ENCODE measurements at places on chromosomes 6 and 20.
A peak's percentile ranks its signal among the peaks of the same experiment; 100 is the strongest.

DNA sequence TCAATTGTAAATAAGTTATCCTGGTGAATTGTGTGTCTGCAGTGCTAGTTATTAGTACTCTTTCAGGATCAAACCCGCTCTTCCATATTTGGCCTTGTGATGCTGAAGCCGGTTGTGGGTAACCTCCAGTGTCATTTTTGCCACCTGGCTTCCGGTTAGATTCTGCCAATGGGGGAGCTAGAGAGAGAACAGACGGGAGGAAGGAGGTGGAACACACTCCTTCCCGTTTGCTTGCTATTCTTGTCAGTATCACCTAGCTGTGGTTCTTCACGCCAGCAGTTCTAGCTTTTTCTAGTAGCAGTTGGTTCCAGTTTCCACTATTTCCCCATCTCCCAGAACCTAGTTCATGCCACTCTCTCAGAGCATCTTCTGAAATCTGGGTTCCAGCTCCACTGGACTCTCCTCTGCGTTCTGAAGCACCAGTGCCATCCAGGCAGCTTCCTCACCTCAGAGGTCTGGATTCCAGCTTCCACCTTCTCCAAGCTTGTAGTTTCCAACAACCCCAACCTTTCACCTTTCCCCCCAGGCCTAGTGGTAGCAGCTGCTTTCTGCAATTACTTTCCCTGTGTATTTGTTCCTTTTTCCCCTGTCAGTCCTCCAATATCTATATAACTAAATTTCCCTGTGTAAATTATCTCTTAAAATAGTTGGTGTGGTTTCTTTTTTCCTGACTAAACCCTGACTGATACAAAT, 46.9 kb upstream of the LOC128125822 start:
- DNase-seq, result peak; percentile 14

DNA sequence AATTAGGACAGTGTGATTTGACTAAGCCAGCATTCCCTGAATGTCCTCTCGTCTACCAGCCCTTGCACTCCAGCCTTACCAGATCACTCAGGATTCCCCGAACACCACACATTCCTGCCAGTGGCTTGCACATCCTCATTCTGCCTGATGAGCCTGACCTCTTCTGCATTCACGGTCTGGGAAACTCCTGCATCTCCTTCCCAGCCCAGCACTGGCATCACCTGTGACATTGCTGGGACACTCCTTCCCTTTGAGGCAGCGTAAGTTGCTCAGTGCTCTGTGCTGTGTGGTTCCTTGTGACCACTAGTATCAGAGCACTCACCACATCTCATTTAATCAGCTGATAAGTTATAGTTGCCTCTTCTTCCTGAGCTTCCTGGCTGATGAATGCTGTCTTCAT, 17.3 kb downstream of the NCOA7 start:
- no peak for DNase-seq

DNA sequence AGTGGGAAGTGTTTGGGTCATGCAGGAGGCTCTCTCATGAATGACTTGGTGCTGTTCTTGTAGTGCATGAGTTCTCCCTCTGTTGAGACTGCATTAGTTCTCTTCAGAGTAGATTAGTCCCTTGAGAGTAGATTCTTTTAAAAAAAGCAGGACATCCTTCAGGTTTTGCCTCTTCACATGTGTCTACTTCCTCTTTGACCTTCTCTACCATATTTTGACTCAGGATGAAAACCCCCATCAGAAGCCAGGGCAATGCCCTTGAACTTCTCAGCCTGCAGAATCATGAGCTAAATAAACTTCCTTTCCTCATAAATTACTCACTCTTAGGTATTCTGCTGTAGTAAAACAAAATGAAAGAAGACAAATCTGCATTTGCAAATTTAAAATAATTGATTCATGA, 170.3 kb downstream of the CD109 start:
- no peak for DNase-seq

GRCh38 chr20:5918856-5919625, 31.3 kb downstream of the TRMT6 start:
- peak; percentile 52 for DNase-seq

DNA sequence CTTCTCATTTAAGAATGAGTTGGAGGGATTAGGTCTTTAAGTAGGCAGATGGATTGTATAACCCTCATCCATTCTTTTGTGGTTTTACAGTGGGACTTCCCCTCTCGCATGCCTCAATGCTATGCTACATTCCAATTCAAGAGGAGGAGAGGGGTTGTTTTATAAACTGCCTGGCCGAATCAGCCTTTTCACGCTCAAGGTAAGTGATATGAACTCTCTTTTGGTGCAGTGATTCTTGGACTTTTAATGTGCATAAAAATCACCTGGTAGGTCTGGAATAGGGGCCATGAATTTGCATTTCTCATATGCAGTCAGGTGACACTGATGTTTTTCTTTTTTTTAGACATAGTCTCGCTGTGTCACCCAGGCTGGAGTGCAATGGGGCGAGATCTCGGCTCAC, 10.8 kb downstream of the ASXL1 start:
- DNase-seq, result no peak

- no peak for DNase-seq
These were observed 18.0 kb upstream of the BFSP1 start for GRCh38 chr20:17549131-17549530.

GRCh38 chr20:15155848-15156401, 818.5 kb upstream of the FLRT3 start:
- no peak for DNase-seq

DNA sequence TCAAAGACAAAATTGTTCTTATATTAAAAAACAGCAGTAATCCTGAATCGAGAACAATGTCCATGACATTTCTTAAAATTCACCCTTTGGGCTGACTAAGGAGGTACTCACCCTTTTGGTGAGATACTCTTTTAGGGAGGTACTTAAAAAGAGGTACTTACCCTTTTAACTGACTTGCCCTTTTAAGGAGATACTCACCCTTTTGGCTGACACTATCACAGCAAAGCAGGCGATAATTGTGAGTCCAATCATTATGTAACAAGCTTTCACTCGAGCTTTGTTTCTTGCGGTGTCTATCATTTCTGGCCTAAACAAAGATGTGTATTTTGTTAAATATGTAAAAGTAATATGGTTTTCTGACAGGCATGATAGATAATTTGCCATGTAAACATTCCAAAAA, 3.7 kb downstream of the FAM162B start:
- DNase-seq, result no peak

DNA sequence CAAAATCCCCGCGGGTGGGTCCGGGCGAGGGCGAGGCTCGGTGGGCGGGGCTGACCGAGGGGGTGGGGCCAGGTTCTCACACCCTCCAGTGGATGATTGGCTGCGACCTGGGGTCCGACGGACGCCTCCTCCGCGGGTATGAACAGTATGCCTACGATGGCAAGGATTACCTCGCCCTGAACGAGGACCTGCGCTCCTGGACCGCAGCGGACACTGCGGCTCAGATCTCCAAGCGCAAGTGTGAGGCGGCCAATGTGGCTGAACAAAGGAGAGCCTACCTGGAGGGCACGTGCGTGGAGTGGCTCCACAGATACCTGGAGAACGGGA, 809 bp downstream of the HLA-G start:
- no peak for DNase-seq

DNA sequence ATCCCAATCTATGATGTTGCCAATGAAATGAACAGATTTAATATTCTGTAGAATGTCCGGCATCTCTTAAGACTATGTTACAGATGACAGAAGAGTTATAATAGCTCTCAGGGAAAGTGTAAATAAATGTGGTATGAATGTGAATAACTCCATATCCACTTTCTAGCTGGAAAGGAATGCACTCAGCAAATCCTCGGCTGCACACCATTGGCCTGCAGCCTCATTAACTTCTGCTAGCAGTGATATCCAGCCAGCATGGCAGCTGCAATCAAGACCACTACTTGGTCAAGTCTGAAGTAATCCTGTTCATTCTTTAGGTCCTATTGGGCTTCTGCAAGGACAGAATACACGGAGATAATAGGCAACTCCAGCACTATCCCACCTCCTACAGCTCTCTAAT, 17.3 kb upstream of the MICA start:
- DNase-seq, result no peak

GRCh38 chr6:82246802-82247504, 591 bp downstream of the IBTK start:
- no peak for DNase-seq

GRCh38 chr6:109872968-109873545, 105.1 kb upstream of the GPR6 start:
- no peak for DNase-seq

GRCh38 chr6:5139828-5140771, 55.0 kb downstream of the PPP1R3G start:
- DNase-seq, result no peak

DNA sequence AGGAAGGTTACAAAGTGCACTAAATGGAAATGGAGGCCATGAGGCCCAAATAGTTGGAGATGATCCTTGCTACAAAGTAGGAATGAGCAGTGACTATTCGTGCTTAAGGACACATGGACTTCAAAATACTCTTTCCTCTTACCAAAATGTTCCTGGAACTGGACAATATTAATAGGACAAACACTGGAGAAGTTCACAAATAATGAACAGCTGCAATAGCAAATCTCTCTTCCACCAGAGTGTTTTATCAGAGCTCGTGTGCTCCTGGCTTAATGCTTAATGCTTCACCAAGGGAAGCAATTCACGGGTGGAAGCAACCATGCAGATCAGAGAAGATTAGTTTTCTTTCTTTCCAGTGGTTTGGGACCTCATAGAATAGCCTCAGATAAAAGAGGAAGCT, 435.4 kb downstream of the BCKDHB start:
- no peak for DNase-seq

GRCh38 chr20:24418731-24419130, 50.7 kb upstream of the SYNDIG1 start:
- DNase-seq, result no peak

GRCh38 chr6:35354361-35355135, 12.2 kb downstream of the PPARD start:
- no peak for DNase-seq

GRCh38 chr6:81265106-81265505, 487.4 kb downstream of the TENT5A start:
- no peak for DNase-seq

- DNase-seq, result no peak
These were observed 92.0 kb downstream of the THBS2 start for GRCh38 chr6:169161572-169162167.

- DNase-seq, result no peak
These were observed 4.4 kb upstream of the HLA-DMB start for GRCh38 chr6:32945108-32945760.

DNA sequence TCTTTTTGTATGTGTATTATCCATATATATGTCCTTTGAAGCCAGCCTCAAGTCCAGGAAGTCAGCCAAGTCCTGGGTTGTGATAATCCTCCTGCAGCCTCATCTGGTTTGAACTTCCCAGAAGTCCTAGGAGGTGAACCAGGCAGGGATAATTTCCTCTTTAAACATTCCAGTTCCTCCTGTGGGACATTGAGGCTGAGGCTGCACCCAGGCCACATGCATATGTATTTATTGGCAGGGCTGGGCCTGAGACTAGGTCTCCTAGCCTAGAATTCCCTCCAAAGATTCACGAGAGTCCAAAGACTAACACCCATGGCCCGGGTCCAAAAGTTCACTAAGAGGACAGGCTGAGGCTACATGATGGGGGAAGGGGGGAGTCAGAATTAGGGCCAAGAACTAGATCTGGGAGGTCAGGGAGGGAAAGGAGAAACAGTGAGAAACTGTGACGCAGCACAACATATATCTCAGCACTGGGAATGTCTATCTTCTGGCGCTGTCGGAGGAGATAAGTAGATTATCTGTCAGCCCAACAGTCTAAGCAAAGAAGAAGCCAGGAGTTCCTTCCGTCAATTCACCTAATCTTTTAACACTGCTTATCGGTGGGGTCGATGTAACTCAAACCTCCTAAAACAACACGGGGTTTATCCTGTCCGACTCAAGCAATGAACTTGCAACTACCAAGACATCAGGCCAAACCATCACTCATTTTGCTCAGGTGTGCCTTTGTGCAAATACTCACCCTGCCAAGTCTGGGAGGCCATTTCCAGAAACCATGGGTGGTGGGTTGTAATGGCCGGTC, 43.3 kb downstream of the SNX5 start:
- no peak for DNase-seq

DNA sequence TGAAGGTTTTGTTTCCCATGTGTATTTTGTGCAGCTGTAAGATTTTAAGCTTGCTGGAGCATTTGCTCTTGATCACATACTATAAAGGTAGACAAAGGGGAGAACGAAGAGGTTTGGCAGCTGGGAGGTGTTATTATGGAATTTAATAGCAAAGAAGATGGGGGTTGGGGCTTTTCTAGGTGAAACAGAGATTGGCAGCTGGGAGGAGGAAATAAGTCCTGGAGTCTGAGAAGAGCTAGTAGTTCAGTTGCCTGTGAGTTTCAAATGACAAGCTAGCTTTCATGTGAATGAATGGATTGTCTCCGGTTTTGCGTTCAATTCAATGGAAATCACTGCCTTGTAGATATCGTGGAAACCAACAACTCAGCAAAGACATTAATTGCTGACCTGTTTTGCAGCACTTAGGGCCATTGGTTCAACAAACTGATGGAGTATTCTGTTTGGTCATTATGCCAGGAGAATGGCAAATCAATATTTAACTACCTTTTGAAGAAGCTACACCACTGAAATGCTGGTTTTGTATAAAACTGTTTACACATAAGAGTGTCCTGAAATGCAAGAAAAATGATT, 38.1 kb upstream of the FLRT3 start:
- no peak for DNase-seq
